Lower leg skin (tissue), 4 donors: ENCODE measurements at places on chromosomes 4 and X.

- no peak for DNase-seq
Measured at GRCh38 chr4:38273407-38273806, 313.2 kb downstream of the PTTG2 start.

DNA sequence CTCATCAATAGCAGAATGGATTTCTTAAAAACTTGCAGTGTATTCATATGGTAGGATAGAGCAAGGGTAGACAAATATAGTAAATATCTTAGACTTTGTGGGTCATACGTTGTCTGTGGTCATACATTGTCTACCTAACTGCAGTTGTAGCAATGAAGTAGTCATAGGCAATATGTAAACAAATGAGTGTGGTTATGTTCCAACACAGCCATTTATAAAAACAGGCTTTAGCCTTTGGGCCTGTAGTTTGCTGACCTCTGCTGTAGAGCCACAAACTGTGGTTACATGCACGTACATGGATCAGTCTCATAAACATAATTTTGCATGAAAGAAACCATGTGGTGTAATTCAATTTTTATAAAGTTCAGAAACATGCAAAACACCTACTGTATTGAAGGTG is 98.9 kb downstream of the LARP1B start:
- DNase-seq: no peak

DNA sequence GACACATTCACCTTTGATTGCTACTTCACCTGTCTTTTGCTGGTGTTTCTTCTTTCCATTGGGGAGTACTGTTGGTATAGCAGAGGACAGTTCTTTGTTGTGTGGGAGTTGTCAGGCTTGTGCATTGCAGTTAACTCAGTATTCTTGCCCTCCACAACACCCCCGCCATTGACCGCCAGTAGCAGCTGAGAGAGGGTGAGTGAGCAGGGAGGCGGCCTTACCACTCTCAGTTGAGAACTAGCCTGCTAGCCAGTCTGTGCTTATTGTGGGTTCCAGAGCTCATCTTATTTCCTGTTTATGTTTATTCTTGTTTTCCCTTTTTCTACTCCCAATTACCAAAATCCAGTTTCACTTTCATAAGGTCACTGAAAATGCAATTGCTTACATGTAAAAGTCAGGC is 52.2 kb downstream of the STIM2 start:
- no peak for DNase-seq

- DNase-seq: no peak
Measured at GRCh38 chr4:146095091-146095690, 80.3 kb upstream of the LSM6 start.

- no peak for DNase-seq
Measured at GRCh38 chr4:128775916-128776315, 33.6 kb upstream of the JADE1 start.
